ENCODE measurements at places on chromosomes 3 and 15.

DNA sequence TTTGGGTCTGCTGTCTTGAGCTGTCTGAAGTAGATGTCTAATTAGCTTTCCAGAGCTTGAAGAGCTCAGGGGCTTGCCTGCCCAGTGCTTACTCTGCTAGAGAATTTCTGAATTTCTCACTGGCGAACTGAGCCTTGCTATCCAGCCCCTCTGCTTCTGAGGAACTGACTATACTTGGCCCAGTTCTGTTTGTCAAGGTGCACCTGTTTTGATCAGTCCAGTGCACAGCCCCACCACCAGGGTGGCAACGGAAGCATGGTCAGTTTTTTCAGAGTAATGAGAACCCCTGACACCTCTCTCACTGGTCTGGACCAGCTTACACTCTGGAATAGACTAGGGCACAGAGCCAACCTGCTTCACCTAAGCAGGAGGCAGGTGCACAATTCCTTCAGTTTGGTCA is 25.2 kb downstream of the ITGB5 start:
- DNase-seq: no peak

GRCh38 chr3:15321349-15321748 is 11.0 kb downstream of the SH3BP5 start:
- no peak for DNase-seq

DNA sequence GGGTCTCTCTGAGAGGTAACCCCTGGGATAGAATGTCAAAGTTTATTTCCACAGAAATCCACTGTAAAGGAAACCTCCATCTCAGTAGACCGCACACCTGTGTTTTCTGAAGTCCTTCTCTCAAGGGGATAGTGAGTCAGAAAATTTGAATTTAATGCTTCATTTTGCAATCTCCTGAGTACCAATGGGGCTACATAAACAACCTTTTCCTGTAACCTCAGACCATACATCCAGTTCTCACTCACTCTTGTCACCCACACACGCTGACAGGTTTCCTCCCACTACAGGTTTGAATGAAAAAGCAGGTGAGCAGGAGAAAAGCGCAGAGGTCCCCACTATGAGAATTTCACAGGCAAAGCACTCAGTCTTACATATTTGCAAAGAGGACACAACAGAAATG is 165.3 kb upstream of the MCTP2 start:
- DNase-seq: no peak

GRCh38 chr3:57890874-57891273 is 117.3 kb upstream of the FLNB start:
- DNase-seq: no peak
